GM12878 (cell line): ENCODE measurements at places on chromosomes 3 and 15. TPM values are rescaled to one million over a fixed set of nuclear protein-coding genes. Genes with fewer than 3 reads are reported as not detected.

Gene RBM5
- 64.3 and 70.9 TPM in 2 replicates for polyA plus RNA-seq

Gene TIMP4
- not detected in 2 replicates for polyA plus RNA-seq

Gene LSMEM2
- not detected in 2 replicates for polyA plus RNA-seq

Gene ESYT3
- not detected in 2 replicates for polyA plus RNA-seq

Gene CFAP92
- polyA plus RNA-seq, result 0.14 and 0.33 TPM in 2 replicates

Gene SCN11A
- 0.03 and 0.06 TPM in 2 replicates for polyA plus RNA-seq

GRCh38 chr3:184564685-184565385, 3.2 kb downstream of the EPHB3 start:
- DNase-seq, result no peak

Gene GHSR
- polyA plus RNA-seq, result not detected in 2 replicates

Gene WWTR1
- 7.6 and 8.8 TPM in 2 replicates for polyA plus RNA-seq

GRCh38 chr3:172595664-172596393, 72.6 kb upstream of the TNFSF10 start:
- DNase-seq, result peak; percentile 60

GRCh38 chr3:178665747-178666146, 129.5 kb downstream of the KCNMB2 start:
- no peak for DNase-seq

Gene SLC12A1
- not detected in 2 replicates for polyA plus RNA-seq

DNA sequence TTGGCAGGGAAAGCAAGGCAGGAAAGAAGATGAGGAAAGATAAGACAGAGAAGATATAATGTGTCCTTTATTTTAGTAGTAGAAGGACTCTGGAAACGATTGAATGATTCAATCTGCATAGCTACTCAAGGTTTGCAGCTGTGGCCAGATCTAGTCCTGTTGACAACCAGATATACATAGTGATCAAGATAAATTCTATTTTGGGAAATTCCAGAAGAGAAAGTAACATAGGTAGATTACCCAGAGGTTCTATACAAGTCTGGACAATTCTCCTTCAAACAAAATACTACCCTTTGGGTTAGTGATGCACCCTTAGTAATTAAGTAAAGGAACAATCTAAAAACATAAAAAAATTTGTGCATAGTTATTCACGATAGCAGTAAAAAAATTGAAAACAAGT, 9.4 kb downstream of the TERC start:
- no peak for DNase-seq

DNA sequence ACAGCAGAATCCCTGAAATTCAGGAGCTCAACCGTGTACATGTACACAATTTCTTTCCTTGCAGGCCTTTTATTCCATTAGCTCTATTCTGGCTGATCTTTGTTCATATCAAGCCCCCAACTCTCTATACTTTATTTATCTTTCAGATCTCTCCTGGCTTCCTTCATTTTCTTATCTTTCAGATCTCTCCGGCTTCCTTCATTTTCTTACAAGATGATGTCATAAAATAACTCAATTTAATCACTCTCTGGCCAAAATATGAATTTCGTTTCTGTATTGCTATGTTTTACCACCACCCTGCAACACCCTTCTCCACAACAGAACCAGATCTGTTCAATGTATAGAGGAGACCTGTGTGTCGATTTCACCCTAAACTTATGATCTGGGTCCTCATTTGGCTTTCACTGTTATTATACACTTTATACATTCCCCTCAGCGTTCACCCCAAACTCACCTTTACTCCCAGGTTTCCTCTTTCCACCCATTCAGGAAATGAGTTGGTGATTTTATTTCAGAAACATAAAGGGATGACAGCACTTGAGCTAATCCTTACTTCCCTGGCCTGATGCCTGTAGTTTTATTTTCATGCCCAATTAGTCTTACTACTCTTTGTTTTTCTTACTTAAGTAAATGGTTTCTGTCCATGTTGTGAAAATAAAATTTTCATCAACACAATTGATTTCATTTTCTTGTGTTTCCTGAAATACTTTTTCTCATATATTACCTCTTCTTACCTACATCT, 195.5 kb downstream of the BCHE start:
- no peak for DNase-seq

GRCh38 chr3:127678611-127679533, 6.1 kb downstream of the ABTB1 start:
- no peak for DNase-seq

- no peak for DNase-seq
Observed at GRCh38 chr15:70492240-70493177, 270.8 kb downstream of the UACA start.

GRCh38 chr15:29825227-29825626, 3.0 kb upstream of the TJP1 start:
- DNase-seq, result peak; percentile 17

DNA sequence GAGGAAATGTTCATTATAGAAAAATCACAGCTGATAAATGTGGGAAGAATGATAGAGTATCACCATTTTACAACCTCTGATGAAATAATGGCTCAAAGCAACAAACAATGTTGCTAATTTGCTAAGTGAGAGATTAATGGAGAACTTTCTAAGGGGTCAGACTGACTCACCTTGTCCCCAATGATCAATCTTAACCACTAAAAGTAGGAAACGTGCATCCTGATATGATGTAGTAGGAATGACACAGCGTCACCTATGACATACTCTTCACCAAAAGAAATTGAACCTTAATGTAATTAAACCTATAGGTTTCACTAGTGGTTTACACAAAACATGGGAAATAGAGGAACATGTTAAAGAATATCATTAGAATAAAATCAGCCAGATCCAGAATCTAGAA, 35.1 kb upstream of the MLF1 start:
- DNase-seq, result no peak
